ENCODE measurements at places on chromosomes 4 and X. TPM values are rescaled to one million over a fixed set of nuclear protein-coding genes. Genes with fewer than 3 reads are reported as not detected.

The PPP4R3C gene
- total RNA-seq: not detected

The FGF5 gene
- 0.32 TPM for total RNA-seq

The DDX60 gene
- 18.1 TPM for total RNA-seq

The DUX4 gene
- not detected for total RNA-seq

The MAGEA3 gene
- total RNA-seq: not detected

The SUPT20HL2 gene
- not detected for total RNA-seq

The KCND1 gene
- total RNA-seq: 0.13 TPM

The HSD17B10 gene
- total RNA-seq: 71.6 TPM

The UGT2B15 gene
- not detected for total RNA-seq

The KLHL5 gene
- total RNA-seq: 93.4 TPM

The HPGD gene
- total RNA-seq: not detected

The ADGRL3 gene
- total RNA-seq: not detected

The FGFRL1 gene
- total RNA-seq: 16.4 TPM

The SAT1 gene
- 298 TPM for total RNA-seq

The ZC4H2 gene
- 5.5 TPM for total RNA-seq

The FAAH2 gene
- total RNA-seq: 1.4 TPM

The XK gene
- under 0.01 TPM for total RNA-seq

The KLF8 gene
- 1.3 TPM for total RNA-seq

The WDR1 gene
- total RNA-seq: 622 TPM

The BEX2 gene
- 0.67 TPM for total RNA-seq

The DRD5 gene
- total RNA-seq: not detected

The NDST3 gene
- not detected for total RNA-seq

The FAM53A gene
- total RNA-seq: 2.0 TPM

The BST1 gene
- total RNA-seq: 23.8 TPM

The PAGE1 gene
- total RNA-seq: not detected

The GPRASP2 gene
- total RNA-seq: 27.4 TPM

The HPF1 gene
- 21.4 TPM for total RNA-seq

The RNF150 gene
- 0.07 TPM for total RNA-seq

The SMIM43 gene
- 0.04 TPM for total RNA-seq

The CT45A2 gene
- total RNA-seq: not detected

The FAM184B gene
- total RNA-seq: not detected

The ODAPH gene
- total RNA-seq: not detected

The F8A3 gene
- 0.56 TPM for total RNA-seq

The DEFB131A gene
- total RNA-seq: not detected

The TCEAL5 gene
- total RNA-seq: not detected
